ENCODE measurements at places on chromosomes 16 and 17.

DNA sequence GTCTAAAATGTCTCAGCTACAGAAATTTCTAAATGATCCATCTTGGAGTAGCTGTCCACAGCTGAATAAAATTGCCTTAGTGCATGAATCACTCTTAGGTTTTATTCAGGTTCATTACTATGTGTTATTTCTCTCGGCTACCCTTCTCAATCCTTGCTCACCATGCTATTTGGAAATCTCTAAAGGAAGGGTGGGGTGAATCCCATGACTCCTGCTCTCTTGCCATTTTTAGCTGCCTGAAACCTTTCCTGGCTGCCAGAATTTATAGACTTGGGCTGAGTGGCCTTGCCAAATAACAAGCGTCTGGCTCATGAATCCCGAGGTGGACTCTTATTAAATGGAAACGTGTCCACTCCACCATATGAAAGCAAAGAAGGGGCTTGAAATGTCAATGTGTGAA, 936.1 kb upstream of the SOX9 start:
- DNase-seq, result no peak

- no peak for DNase-seq
Measured at GRCh38 chr16:29738514-29738913, 7.3 kb downstream of the C16orf54 start.

DNA sequence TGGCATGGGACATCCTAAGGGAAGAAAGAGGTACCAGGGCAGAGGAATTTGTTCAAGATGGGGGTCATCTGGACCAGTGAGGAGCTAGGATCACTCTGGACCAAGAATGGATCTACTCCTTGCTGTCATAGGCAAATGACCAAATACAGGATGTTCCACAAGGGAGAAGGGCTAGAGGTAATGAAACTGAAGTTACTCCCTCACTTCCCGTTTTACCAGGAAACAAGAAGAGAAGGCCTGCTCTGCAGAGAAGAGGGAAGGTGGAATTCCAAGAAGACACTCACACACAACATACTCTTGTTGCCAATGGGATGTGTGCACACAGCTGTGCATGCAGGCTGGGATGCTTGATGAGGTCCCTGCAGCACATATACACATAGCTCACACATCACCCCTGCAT, 38.6 kb downstream of the NEUROD2 start:
- no peak for DNase-seq

DNA sequence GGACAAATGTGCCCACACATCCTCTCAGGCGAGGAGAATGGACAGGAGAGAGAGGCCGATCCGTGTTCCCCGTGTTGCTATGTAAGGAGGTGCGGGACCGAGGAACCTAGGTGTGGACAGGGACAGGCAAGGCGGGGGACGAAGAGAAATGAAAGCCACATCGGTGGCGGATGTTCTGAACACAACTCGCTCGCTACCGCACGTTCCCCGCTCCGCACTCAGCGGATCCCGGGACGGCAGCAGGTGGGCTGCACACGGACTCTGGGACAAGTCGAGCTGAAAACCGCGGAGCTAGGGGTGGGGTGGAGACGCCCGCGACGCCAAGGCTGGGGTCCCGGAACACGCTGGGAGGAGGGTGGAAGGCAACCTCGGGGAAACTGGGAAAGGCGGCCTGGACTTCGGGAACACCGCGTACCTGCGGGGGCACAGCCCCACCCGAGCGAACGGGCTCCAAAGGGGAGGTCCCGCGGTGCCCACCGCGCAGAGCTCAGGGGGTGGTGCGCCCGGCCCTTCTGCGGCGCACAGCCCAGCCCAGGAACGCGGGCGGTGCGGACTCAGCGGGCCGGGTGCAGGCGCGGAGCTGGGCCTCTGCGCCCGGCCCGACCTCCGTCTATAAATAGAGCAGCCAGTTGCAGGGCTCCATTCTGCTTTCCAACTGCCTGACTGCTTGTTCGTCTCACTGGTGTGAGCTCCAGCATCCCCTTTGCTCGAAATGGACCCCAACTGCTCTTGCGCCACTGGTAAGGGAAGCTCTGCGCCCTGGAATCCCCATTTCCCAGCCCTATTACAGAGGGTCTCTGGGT, at the start of gene MT1E:
Gene MT1E (plus strand): TSS at position 642 of the 803 bp plus-strand sequence. CDS start 71 bp downstream, at position 713.
- peak; percentile 52 for DNase-seq

GRCh38 chr16:2520784-2521531, 787 bp downstream of the AMDHD2 start:
- DNase-seq, result no peak

DNA sequence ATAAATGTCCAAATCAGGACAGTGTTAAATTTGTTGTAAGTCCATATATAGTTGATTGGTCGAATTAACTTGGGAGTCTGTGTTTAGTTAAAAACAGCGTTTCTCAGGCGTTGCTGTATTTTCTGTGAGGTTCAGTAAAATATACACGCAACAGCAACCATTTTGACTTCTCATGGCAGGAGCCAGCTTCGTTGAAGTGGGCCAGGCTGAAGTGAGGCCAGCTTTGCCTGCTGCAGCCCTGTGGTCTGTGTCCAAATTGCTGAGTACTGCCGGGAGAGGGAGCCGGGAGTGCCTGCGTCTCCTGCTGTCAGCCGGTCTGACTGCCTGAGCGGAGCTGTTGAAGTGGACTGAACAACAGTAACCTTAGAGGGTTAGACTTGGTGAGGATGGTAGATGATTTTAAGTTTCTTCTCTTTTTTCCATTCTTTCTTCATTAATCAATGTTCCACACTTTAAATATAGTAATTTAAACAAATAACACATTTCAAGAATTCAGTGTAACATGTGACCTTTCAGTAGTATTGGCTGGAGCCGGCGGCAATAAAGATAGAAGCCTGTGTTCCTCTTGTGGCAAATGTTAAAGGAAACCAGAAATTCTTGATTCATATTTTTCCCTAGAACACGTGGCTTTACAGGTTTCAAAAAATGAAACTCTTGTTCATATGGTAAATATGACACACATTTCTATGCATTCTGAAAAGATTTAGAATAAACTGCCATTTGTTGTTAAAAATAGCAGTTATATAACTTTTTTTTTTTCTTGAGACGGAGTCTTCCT, 37.0 kb upstream of the ZNF750 start:
- no peak for DNase-seq

- DNase-seq, result no peak
Measured at GRCh38 chr17:55452139-55452790, 30.6 kb upstream of the MMD start.

DNA sequence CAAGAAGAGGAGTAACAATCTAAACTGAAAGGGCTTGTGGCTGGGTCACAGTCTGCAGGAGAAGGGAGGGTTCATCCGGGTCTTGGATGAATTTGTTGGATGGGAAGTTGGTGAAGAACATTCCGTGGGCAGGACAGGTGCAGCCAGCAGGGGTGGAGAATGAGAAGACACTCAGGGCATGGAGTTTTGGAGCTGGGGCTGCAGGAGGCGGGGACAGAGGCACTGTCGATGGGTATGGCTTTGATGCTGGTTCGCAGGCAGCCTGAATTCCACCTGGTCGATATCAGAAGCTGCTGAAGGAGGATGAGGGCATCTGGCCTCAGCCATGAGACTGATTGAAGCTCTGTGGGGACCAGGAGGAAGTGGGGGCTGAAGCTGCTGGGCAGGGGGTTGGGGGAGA, 36.1 kb upstream of the CBFA2T3 start:
- DNase-seq, result no peak

DNA sequence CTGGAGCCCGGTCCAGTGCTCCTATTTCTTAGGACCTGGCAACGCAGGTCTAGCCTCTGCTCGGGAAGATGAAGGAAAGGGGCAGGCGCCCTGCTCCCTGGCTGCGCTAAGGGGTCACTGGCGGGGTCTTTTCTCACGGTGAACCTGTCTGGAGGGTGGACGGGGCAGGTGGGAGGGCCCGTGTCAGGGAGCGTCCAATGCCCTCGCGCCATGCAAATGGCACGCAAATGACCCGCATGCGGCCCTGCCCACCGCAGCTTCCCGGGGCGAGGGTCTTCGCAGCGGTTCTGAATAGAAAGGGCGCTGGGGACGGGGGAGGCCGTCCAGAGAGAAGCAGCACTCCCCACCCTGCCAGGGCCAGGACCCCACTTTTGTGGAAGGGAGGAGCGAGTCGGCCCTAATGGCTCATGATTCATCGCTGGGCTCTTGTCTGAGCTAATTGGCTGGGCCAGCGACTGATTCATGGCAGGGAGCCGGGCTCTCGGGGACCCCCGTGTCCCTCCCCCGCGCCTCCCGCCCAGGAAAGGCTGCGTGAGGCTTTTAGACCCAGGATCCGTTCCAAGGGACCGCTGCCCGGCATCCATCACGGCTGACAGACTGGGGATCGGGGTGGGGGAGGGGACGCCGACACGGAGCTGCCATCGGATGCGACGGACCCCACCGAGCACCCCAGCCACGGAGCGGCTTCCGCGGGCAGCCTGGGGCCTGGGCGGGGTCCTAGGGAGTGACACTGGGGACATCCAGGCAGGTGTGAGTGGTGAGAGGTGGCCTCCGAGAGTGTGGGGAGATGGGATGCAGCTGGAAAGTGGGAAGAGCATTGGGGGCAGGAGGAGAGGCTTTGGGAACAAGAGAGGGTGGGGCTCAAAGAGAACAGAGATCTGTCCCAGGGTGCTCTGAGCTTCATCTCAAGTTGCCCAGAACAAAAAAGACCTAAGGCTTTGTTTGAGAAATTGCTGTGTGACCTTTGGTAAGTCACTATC, 25.0 kb upstream of the NGFR start:
- no peak for DNase-seq

DNA sequence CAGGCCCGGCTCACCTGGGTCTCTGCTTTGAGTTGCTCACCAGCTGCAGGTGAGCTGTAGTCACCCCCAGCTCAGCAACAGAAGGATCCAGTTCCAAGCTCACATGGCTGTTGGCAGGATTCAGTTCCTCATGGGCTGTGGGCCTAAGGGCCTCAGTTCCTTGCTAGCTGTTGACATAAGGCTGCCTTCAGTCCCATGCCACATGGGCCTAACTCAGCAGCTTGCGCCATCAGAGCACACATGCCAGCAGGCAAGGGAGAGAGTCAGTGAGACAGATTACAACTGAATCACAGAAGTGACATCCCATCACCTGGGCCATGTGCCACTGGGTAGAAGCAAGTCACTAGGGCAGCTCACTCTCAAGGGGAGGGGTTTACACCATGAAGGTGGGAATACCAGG, 24.7 kb downstream of the PSMD7 start:
- DNase-seq, result no peak

DNA sequence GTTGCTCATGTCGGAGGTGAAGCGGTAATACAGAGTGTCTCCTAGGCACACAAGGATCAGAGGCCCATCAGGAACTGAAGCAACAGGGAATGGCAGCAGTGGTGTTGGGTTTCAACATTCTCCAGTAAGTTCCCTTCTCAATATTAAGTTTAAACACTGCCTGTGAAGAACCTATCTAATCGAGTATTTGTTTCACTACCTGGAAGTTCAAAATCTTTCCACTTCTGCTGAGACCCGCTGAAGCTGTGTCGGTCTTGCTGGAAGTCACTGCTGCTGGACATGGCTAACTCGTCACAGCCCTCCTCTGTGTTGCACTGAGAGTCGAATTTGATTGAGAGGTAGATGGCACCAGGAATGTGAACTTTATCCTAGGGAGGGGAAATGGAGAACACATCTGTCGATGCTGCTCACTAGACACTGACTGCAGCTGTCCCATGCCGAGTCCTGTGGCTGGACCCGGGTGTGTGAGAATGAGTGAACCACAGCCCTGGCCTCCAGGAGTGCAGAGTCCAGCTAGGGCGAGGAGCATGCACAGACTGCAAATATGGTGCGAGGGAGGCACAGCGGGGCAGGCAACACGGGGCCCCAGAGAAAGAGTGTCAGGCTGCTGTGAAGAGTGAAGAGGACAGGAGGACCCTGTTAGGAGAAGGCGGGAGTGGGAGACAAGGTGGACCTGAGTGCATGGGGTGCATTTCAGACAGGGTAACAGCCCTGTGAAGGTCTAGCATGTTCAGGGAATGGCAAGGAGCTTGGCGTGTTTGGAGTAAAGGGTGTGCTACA, 50.1 kb upstream of the ATP2A3 start:
- no peak for DNase-seq

DNA sequence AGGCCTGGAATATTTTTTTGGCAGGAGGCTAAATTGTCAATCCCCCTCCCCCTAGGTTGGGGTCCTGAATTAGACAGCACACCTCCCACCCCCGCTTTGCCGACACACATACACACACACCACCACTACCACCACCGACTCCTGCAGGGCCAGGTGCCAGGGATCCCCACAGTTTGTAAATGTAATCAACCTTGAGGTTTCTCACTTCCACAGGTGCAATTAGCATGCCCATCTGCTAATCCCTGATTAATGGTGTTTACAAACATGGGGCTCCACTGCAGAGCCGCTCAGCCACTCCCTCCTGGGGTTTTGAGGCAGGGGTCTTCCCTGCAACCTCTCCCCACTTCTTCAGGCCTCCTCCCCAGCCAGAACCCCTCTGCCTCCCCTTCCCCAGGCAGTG, 11.8 kb downstream of the MRM1 start:
- DNase-seq, result no peak

DNA sequence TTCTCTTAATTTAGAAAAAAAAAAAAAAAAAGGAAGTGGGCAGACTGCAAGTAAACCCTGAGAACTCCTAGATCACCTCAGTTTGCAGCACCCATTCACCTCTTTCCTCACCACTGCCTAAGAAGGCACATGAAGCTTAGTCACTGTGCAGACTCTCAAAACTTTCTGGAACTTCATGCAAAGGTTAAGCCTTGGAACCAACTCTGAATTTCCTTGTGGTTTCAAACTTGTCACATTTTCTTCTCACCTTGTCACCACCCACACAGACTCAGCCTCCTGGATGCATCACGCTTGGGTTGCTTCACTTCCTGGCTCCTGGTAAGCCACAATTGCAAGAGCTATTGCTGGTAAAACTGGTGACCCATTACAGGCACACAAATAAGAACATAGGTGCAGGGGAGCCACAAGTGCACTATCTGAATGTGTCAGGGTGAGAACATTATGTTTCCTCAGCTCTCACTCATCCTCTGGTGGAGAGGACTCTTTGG, 15.0 kb upstream of the CPD start:
- DNase-seq, result peak; percentile 88

DNA sequence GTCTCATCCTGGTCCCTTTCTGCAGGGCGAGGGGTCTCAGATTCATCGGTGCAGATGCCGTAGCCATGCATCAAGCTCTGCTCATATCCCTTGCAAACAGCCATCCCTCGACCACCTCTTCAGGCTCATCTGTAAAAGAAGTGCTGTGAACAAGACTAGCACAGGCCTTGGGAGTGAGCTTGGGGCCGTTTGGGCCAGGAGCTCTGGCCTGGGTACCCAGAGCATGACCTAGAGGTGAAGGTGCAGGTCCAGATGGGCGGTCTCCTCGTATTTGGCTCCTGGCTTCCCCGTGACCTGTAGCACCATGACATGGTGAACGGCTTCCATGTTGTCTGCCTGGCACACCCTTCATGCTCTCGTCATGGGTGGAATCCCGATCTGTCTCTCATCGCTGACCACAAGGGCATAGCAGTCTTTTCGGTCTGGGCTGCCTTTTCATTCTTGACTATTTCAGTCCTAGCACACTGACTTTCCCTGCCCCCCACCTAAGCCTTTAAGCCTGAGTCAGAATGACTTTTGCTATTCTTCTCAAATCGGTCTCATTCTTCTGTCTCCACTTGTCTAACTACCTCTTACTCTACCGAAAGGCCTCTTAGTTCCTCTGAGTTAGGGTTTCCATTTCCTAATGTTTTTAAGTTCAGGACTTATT, 216.0 kb downstream of the FOXL1 start:
- DNase-seq, result no peak
